ENCODE measurements at places on chromosomes 2 and 18.

DNA sequence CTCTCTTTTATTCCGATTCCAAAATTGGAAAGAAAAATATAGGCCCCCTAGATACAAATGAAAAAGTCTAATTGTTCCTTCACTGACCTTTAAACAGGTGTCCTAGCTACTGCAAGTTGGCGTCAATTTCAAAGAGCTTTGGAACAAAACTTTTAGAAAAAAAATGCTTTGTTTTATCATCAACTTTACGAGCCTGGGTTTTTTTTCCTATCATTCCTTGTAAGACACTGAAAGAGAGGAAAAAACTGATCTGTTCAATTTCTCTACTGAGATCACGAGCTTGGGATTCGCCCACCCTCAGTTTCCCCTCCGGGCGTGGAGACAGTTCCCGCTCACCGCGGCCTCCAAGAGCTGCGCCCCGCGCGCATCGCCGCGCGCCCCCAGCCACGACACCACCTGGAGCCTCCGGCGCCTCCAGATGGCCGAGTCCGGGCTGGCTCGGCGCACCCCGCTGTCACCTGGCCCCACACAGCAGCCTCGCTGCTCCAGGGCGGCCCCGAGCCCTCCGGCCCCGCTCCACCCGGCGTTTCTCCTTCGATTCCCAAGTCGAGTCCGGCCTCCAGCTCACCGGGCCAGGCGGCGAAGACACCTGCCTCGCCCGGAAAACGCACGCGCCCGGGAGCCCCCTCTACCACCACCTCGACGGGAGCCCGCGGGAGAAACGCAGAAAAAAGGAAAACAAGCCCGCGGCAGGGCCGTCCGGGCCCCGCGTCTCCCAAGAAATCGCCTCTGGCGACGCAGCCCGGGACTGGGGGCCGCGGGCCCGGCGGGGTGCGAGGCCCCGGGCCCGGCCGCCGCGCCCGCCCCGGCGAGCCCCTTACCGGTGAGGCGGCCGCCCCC is 656 bp downstream of the TBC1D8 start:
- DNase-seq, result no peak

DNA sequence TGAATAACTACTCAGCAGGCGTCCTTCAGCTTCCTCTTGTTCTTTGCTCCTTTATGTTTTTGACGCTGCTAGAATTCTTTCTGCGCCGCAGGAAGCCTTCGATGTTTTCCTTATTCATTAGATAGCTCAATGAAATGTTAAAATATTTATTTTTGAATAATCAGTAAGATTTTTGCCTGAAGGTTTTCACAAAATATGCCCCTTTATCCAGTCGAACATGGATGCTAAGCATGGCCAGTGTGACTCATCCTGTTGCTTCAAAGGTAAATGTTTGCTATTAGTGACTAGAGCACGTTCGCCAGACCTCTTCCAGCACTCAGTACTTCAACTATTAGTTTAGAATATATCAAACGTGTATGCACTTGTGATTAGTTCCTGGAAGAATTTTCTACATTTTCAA is 7.6 kb upstream of the MEIS1 start:
- DNase-seq, result no peak

DNA sequence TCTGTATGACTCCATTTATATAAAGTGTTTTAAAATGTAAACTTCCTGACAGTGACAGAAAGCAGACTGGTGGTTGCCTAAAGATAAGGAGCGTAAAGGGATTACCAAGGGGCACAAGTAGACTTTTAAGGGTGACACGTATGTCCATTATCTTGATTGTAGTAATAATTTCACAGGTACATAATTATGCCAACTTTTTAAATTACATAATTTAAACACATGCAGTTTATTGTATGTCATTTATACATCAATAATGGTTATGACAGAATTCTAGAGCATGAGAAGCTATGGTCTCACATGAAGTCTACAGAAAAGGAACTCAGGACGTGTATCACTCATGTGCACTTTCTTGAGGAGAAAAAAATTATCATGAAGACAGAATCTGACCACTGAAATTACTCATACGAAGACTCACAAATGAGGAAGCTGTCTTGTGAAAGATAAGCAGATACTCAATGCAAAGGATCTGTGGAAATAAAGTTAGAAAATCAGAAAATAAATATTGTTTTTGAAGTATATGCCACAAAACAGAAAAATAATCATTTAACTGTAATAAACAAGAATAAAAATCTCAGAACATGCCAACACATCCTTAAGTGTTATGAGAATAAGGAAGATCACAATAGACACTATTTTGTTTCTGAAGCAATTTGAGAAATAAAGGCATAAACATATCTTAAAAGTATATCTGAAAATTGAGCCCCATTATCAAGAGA is 84.4 kb downstream of the TMEM131 start:
- no peak for DNase-seq

GRCh38 chr2:96207774-96208142 is 869 bp downstream of the STARD7 start:
- DNase-seq, result no peak

GRCh38 chr2:104752504-104752903 is 101.4 kb upstream of the POU3F3 start:
- DNase-seq, result no peak

DNA sequence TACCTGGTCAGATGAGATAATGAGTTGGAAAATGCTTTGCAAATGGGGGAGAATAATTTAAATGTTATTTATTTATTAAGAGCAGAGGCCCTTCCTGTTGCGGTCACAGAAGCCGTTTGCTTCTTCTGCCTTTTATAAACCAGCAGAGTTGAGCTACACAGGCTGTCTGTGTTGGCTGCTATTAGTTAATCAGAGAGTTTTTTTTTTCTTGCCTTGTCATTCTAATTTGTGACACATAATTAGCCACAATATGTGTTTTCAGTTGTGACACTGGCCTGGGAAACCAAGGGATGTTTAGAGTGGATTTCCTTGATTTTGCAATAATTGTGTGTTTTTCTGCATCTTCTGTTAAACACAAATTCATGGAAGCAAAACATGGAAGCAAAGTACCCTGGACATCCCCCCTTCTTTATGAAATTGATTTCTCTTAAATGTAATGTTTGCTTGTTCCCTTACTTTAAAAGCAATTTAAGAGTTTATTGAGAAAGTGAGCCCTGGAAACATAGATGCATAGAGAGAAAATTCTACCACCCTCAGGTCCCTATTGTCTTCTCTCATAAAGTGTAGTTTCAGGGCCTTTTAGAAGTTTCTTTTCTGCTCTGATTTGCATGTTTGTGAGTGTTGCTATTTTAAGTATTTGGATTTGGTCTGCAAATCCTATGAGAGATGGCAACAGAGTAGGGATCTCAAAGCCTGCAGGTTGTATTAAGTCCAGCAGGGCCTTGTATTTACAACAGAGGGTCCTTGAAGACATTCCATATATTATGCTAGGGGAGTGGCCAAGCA is 22.8 kb upstream of the IL37 start:
- DNase-seq, result no peak

DNA sequence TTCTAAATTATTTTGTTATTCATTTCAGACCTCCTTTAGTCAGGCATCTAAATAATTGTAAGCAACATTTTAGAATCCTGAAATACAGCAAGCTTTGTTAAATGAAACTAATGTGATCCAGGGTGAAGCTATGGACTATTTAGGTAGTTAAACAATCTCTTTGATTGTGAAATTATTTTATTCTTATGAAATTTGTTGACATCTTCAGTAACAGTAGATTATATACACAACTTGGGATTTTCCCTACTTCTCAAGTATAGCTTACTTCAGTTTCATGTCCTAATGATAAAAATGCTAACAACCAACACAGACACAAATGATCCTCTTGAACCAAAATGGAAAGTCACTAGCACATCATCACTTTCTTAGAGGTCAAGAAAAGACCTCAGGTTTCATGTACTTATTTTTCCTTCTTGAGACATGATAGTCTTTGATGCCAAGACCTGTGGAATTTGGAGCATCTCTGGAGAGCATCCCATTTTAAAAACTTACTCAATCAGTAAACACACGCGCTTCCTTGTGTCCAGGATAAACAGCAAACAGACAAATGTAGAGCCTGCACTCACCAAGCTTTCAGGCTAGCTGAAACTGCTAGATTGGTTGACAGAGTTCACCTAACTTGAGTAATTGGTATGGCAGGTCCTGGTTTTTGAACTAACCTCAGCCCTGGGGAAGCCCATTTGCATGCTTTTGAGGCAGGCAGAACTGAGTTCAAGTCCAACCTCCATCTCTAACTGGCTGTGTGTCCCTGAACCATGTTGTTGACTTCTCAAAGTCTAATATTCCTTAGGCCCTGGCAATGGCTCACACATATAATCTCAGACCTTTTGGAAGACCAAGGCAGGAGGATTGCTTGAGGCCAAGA is 47.8 kb downstream of the KCTD18 start:
- DNase-seq, result no peak

DNA sequence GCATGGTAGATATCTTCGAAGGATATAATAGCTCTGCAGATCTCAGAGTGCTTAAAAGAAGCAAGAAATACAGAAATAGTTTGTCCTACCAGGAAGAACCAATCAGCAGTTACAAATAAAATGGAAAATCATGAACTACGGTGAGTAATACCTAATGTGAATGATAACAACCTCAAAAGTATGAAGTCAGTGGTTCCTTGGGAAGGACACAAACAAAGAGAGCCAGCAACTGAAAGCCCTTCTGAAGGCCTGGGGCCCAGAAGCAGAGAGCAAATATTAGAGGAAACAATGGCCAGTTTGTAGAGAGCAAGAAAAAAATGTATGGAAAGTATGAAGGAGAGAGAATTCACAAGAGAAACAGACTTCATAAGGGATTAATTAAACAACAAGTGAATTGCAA is 226.8 kb upstream of the CHST9 start:
- DNase-seq, result no peak

- DNase-seq, result no peak
Observed at GRCh38 chr2:31066551-31066950, 71.7 kb downstream of the GALNT14 start.

DNA sequence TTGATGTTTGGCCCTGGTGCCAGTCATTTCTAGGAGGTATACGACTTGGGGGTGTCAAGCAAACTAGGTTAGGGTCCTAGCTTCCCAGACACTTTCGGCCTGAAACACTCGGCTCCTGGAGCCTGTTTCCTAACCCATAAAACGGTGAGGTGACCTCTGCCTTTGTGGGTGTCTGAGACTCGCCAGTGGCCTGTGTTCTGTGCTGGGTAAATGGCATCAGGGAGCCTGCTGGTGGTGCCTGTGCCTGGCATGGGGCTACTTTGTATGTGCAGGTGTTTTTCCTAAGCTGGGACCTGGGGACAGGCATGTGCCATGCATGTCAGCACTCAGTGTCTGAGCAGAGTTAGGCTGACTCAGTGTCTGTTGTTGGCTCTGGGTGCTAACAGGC is 139.2 kb downstream of the GLI2 start:
- no peak for DNase-seq

DNA sequence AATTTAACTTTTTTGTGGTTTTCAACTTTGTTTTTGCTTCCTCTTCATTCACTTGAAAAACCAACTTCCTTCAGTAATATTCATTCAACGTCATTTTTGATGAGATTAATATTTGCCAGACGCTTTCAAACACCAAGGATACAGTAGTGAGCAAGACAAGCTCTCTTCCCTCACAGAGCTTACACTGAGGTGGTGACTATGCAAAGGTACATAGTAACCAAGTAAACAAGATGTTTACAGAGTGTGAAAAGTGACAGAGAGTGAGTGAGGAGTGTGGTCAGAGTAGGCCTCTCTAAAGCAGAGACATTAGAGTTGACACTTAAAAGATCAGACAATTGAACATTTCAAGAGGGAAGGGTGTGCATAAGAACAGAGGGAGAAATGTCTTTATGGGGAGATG is 155.5 kb downstream of the TMEM247 start:
- no peak for DNase-seq

DNA sequence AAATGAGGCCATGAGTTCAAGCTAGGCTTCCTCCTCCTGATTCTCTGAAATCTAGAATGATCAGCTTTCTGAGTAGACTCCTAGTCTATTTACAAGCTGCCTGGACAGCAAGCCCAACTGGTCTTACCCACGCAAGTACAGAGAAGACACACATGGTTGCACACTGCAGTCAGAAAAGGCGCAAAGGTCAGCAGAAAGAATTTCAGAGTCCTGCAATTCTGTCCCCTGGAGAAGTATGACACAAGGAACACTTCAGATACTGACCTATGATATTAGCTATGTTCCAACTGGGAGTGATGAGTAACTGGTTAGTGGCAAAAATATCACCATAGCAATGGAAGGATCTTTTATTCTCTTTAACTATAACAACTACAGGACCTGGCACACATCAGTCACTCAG is 336.1 kb upstream of the PKDCC start:
- DNase-seq, result no peak

- DNase-seq, result no peak
Observed at GRCh38 chr2:191180276-191180675, 29.5 kb upstream of the STAT4 start.

- DNase-seq, result no peak
Observed at GRCh38 chr2:88131999-88132368, 4.1 kb upstream of the FABP1 start.

- DNase-seq, result no peak
Observed at GRCh38 chr2:33785201-33786106, 186.4 kb upstream of the FAM98A start.

- peak; percentile 7 for DNase-seq
Observed at GRCh38 chr2:98487806-98488189, 43.1 kb downstream of the INPP4A start.

GRCh38 chr2:191165176-191165643 is 14.4 kb upstream of the STAT4 start:
- peak; percentile 44 for DNase-seq

DNA sequence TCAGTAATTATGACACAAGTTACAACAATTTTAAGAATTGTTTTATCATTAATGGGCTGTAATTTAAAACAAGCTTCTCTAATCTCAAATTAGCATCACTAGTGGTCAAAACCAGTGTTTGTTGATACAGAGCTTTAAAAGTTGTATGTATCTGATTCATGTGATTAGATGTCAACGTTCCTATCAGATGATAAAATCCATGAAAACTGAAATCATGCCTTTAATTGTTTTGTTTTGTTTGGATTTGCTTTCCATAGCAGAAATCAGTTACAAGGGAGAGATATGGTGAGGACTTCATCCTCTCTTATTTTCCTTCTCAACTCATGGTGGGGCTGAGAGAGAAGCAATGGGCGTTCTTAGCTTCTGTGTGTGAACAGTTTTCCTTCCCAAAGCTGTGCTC is 469.6 kb downstream of the PID1 start:
- DNase-seq, result no peak

DNA sequence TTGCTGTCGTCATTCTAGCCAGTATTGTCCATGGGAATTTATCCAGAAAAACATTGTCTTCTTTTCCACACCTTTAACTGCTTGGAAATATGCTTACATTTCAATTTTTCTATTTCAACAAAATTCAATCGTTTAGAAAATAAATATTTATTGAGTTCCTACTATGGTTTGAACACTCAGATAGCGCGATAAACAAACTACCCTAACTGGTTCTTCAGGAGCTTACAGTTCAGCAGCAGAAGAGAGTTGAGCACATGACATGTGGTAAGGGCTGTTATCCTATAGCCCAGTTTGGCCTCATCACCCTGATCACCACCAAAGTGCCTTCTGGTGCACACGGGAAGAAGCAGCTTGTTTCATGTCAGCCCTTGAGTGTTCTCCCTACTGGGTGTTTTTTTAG is 375.2 kb upstream of the SMIM21 start:
- no peak for DNase-seq

Measured in SW 1271 (cell line).